NCI-H1105 treated with DMSO at 0.1 percent for 48 hours (cell line): ENCODE measurements at places on chromosomes 4 and X.
A peak's percentile ranks its signal among the peaks of the same experiment; 100 is the strongest.

DNA sequence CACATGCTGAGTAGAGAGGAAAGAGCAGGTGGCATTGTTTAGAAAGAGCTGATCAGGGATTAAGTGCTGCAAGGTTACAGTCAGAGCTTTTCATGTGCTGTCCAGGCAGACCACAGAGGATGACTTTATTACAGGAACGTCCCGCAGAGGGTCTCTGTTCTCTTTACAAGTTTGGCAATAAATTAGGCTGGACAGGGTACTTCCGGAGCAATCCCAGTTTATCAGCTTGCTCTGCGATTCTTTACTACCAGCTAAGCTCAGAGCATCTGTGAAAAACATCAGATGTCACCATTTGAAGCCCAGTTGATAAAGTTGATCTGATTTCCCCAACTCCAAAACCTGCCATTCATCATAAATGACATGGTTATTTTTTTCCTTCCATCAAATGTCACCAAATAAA is 633.1 kb downstream of the NLGN4X start:
- DNase-seq: no peak

DNA sequence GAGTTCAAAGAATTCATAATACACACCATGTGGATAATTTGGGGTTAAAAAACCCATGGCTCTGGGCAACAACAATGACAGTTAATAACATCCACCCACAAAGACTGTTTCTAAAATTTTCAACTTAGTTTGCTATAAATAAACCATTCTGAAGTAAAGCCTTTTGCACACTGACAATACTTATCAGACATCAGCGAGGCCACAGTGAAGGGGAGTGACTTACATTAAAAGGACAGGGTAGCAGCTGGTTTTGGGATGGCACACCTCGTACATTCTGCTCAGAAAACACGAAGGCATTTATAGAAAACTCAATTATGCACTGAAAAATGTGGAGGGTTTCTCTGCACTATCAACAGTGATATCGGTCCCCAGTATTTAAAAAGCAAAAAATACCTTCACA is 4.9 kb upstream of the ASB11 start:
- no peak for DNase-seq

DNA sequence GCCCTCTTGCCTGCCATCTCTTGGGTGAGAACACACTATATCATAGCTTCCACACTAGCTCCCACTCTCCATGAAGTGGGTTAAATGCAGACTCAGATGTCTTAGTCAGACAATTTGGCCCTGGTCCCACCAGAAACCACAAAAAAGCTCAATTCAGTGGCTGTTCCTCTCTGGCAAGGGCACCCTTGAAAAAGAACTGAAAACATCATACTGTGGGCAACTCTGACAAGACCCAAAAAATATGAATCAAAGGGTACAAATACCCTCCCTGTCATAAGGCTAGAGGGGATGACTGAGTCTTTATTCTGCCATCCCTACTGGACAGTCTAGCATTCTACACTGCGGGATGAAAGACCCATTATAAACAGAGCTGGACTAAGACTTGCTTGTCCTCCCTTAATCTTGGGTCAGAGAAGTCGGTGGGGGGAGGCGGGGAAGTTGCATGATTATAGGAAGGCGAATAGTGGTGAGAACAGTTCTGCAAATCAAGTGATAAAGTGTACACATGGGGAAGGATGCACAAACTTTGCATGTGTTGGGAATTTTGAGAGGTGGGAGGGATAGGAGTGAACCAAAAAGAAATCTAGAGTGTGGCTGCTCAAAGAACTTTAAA is 172.1 kb downstream of the OPHN1 start:
- DNase-seq: no peak

- DNase-seq: no peak
These were observed 774 bp upstream of the RAPGEF2 start for GRCh38 chr4:159101988-159102621.

- DNase-seq: peak; percentile 61
These were observed 409 bp upstream of the MPP1 start for GRCh38 chrX:154805696-154806091.

DNA sequence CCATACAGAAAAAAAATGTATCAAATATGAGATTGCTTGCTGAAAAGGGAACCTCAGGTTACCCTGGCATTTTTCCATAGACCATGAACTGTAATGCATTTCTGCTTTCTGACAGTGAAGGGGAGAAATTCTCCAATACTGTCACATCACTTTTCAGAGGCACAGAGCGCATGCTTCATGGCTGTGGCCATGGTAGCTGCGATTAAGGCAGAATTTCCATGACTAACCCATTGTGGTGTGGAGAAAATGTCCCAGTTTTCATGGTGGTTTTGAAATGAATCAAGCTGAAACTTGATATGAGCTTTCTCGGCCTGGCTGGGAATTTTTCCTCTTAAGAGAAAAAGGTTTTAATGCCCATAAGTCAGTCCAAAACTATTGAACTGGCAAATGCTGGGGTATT is 39.5 kb upstream of the MAP3K15 start:
- DNase-seq: no peak

- no peak for DNase-seq
These were observed 154.9 kb downstream of the PARM1 start for GRCh38 chr4:75087865-75088264.

GRCh38 chrX:70279081-70279480 is 2.9 kb upstream of the RAB41 start:
- no peak for DNase-seq

DNA sequence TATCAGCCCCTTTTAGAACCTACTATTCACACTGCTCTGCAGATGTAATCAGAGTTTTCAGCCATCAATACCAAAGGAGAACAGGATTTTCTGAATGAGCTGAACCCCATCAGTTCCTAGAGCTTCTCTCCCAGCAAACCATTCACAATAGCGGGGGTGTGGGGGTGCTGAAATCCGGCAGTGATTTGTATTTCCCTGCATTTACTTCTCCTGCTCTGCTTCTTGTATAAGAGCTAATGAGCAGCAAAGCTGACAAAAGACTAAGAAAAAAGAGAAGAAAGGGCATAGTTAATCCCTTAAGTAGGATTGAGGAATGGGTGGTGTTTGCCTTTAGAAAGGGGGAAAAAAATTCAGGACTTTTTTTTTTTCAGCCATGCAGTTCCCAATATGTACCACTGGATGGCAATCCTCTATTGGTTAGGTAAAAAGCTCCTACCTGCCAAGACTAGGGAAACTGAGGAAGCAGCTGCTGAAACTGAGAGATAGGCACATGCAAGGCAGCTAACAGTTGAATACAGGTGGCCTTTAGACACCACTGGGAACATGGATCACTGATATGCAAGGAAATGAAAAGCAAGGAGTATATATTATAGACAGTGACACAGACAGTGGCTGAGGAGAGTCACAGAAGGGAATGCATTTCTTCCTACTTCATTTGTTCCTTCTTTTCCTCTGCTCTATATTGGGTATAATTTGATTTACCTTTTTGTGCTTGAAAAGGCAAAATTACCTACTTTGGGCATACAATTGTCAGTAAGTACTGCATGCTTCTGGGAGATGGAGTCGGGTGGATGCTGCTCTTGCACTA is 217.9 kb downstream of the HS6ST2 start:
- no peak for DNase-seq

GRCh38 chrX:7580127-7580526 is 262.8 kb upstream of the VCX start:
- no peak for DNase-seq

- DNase-seq: no peak
These were observed 307.9 kb upstream of the IGFBP7 start for GRCh38 chr4:57418133-57418532.

GRCh38 chr4:165048170-165048569 is 5.5 kb upstream of the TRIM75 start:
- no peak for DNase-seq

- no peak for DNase-seq
These were observed 534.7 kb downstream of the ANKRD50 start for GRCh38 chr4:124177647-124178425.

- peak; percentile 28 for DNase-seq
These were observed 702 bp downstream of the TSPAN5 start for GRCh38 chr4:98657531-98658286.

DNA sequence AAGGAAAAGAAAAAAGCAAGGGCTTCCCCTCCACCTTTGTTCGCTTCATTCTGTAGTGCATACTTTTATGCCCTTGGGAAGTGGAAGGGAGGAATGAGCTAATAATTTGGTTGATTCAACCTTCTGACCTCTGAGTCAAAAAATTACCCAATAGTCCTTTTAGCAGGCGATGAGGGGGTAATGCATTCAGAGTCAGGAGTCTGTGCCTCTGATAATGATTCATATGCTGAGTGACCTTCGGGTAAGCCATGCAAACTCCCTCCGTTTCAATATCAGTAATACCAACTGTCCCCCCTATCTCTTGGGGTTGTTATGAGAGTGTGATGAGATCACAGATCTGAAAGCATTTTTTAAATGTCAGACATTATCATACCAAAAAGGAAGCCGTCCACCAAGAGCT is 41.6 kb upstream of the ACSL4 start:
- DNase-seq: no peak

- DNase-seq: no peak
These were observed 62.4 kb downstream of the TRAPPC11 start for GRCh38 chr4:183721207-183722081.

DNA sequence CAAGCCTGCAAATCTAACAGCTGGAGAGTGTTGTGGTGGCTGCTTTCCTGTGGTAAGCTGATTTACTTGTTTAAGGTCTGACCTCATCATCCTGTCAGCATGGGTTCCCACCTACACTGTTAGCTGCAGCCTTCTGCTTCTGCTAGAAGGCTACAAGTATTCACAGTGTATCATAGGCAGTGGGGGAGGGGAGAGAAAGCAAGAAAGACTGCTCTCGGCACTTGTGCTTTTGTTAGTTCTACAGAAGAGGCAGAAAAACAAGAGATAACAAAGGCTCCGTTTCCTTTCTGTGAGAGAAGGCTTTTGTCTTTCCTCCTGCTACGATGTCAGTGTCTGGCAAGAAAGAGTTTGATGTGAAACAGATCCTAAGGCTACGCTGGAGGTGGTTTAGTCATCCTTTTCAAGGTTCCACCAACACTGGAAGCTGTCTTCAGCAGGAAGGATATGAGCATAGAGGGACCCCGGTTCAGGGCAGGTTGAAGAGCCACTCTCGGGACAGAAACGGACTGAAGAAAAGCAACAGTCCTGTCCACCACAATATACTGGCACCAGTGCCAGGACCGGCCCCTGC is at the start of gene KLHL4:
TSS of gene KLHL4 (plus strand) at position 232 of the 571 bp plus-strand sequence. CDS start at position 324, 92 bp downstream.
- DNase-seq: no peak

DNA sequence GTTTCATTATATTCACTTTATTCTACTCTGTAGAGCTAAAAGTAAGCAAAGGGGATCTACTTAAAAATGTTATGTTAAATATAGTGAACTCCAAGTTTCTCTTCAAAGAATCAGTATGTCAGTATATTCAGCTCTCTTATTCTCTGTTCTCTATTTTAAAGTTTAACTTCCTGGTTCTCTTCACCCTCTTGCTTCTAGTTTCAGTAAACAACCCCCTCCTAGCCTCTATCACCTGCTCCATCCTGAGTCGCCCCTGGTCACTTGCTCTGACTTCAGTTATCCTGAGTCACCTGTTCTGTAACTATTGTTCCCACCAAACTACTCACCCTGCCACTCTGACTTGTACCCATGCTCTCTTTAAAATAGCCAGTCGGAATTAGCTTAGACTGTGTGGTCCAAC is 180.9 kb upstream of the AADAT start:
- no peak for DNase-seq

DNA sequence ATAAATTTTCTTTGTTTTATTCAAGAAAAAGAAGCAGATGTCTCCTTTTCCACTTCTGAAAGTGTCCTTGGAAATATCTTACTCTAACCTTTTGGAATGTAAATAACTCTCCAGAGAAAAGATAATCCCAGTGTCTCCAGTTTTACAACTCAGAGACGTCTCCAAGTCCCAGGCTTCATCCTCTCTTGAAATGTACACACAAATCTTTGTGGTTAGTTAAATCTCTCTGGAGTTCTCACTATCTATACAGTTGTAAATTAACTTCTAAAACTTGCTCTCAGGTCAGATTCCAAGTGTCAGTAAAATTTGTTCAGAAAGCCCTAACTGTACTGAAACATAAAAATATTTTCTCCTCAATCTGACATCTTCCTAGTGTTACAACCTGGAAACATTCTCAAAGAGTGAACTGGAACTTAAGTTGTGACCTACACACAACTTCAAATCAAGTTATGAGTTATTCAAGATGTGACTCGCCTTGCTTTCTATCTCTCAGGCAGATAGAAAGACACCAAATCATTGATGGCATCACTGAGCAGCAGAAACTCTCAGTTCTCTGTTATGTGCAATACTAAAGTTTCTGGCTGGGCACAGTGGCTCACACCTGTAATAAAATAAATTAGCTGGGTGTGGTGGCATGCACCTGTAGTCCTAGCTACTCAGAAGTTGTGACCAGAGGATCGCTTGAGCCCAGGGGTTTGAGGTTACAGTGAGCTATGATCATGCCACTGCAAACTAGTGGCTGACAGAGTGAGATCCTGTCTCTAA is 284.2 kb downstream of the RCHY1 start:
- DNase-seq: no peak

DNA sequence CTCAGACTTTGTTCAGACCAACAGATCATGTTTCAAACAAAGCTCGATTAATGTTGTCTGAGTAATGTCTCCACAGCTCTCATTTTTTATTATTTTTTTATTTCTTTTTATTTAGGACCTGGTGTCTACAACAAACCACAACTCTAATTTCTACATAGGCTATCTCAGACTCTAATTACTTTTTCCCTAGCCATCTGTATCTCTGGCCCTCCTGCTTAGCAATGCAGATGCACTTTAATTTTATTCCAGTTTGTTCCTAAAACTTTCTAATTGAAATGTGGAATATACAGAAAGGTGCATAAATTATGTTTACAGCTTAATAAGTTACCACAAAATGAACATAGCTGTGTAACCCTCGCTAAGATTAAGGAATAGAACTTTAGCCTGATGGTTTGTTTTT is 119.2 kb upstream of the MID1IP1 start:
- DNase-seq: no peak

DNA sequence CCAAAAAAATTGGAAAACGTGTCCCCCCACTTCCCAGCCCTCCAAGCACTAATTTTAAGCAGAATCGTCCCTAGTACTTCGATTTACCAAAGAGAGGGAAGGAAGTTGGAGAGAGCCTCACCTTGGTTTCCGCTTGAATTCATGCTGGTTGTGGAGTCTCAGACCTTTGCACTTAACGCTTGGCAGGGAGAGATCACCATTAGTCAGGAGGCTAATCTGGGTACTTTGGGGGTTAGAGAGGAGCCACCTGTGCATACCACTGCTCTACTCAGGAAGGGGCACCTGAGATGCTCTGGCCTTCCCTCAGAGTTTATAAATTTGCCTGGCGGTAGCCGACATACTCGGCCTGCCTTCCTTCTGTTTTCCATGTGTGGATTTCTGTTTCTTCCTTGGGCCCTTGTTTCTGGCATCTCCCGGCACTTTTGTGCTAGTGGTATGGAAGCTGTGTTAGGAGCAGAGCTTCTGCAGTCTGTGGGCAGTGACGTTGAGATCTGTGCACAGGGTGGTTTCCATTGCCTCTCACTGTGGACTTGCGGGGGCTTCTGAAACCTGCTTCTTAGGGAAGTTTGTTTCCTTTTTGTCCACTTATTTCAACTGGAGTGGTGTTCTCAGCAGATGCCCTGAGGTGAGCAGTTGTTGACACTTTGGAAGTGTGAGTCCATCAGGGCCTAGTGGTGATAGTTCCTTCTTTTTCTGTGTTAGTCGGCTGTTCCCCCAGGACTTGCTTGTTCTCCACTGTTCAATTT is 104.2 kb downstream of the TMEM131L start:
- no peak for DNase-seq
